ENCODE measurements at places on chromosomes 7 and 10.

GRCh38 chr10:100963826-100964225, 5.5 kb upstream of the SEMA4G start:
- no peak for DNase-seq

GRCh38 chr10:78211561-78212051, 177.9 kb downstream of the RPS24 start:
- peak; percentile 33 for DNase-seq

DNA sequence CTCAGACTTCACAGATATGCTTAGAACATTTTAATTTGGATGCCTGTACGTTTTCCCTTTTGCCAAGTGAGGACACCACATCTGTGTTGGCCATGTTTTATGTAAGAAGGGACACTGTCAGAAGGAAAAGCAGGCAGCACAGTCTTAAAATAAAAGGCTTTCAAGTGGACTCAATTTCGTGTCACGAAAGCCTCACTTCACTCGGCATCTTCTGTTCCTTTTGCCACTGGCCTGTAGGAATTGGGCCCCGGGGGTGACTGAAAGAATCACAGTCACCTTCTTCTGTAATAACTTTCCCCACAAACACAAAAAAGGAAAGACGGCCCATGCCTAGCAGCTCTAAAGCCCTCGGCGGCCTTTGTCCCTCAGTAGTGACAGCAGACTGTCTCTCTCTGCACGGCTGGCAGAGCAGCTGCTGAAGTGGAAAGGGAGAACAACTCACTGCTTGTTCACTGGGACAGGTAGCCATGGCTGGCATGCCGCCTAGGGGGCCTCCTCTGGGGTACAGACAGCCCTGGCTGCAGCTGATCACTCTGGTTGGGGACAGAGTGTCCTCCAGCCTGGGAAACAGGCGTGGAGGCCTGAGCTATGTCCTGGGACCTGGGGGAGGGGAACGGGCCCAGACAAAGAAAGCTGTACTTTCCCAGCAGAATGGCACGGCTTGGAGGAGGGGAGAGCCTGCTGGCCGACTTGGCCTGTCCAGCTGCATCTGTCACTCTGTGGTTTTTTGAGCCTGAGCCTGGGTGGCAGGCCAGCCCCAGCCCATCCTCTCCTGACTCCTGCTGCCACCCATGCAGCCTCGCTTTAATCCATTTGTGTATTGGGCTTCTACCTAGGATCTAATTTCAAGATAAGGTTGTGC, 4.4 kb downstream of the RASSF4 start:
- DNase-seq: no peak

DNA sequence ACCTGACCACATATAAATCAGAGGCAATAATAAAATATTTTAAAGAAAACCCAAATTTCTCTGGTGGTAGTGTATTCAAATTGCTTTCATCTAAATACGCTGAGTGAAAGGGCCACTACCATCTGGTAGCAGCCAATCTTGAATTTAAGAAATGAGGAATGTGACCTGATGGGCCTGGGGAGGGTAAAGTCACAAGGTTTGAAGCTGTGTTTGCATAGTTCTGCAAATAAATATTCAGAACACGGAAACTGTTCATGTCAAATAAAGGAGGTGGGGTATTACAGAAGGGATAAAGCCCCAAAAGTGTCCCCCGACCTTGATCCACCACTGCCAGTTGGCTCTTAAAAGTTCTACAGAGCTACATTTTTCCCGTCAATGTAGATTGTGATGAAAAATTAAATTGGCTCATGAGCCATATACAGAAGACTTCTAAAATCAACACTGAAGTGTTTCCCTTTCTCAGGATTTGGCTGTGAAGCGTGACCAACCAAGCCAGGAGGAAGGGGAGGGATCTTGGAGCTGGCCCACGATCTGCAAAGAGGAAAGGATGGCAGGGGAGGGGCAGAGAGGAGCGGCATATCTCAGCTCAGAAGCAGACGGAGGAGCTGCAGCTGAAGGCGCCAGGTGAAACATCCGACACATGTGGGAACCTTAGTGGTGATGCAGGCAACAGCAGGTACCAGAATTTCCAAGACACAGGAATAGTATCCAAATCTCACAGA, 39.6 kb downstream of the MPP7 start:
- no peak for DNase-seq

DNA sequence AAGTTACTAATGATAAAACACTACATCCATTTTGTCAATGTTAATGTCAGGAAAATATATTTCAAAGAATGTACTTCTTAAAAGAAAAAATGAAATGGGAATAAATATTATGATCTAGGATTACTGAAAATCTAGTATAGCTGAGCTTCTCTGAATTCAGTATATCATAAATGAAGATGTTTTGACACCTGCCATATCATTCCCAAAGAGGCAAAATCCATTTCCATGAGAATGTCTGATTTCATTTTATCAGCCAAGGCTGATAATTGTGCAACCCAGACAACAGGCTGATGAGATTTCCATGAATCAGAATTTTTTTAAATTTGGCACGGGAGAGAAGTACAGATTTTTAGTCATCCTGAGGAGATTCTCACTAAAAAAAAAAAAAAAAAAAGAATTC, 32.5 kb downstream of the ZFAND4 start:
- no peak for DNase-seq

GRCh38 chr10:12735843-12736462, 265.6 kb downstream of the CCDC3 start:
- DNase-seq: no peak

DNA sequence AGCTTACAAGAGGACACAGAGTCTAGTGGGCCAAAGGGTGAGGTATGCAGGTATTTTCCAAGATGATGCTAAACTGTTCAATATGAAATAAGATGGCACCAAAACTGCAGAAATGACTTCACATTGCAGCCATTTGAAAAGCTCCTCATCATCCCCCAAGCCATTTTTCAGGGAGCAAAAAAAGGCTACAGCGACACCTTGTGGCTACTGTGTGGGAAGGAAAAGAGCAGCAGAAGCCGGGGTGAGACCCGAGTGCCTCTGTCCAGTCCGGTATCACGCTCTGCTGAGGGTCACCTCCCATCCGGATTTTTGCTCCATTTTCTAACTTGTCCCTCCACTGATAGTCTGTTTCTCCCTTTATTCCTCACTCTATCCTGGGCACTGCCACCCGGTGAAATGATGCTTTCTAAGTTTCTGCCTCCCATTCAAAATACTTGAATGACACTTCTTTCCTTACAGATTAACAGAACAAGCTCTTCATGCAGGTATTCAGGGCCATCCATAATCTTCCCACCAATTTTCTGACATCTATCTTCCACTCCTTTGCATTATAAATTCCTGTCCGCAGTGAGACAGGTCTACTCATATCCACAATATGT, 220.2 kb downstream of the DGKI start:
- no peak for DNase-seq

DNA sequence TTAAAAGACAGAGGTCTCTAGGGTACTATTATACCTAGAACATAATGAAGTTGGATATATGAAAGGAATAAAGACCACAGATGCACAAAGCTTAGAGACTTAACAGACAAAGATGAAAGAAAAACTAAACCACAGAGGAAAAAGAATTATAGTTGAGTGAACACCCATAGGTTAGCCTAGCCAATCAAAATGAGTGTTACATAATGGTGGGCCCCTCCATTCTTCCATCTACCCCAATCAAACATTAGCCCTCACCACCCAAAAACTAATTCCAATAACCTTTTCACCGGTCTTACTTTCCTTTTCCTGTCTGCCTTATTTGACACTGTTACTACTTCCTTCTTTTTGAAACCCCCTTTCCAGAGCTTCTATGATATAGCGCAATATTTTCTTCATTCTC, 130.1 kb downstream of the ELMO1 start:
- DNase-seq: no peak

DNA sequence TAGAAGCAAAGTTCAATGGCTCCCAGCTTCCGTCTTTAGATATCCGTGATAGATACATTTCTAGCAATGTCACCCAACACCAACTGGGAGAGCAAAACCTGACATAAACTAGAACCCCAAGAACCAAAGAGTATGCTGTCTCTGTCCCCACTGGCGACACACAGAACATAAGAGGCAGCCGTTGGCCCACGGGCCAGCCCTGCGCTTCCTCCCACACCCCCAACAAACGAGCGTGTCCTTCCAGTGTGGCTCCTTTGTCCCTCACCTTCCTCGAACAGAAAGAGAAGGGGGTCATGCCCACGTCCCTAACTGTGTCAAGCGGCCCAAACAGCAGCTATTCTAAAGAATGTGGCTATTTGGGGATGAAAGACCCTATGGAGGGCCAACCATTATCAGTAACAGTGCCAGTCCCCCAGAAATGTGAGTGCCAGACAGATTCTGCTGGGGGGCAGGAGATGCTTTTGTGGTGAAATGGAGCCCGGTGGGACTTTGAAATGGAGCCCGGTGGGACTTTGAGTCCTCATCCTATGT, 171.9 kb downstream of the USP6NL start:
- DNase-seq: no peak

GRCh38 chr7:31747553-31747952, 60.5 kb downstream of the PPP1R17 start:
- DNase-seq: no peak

DNA sequence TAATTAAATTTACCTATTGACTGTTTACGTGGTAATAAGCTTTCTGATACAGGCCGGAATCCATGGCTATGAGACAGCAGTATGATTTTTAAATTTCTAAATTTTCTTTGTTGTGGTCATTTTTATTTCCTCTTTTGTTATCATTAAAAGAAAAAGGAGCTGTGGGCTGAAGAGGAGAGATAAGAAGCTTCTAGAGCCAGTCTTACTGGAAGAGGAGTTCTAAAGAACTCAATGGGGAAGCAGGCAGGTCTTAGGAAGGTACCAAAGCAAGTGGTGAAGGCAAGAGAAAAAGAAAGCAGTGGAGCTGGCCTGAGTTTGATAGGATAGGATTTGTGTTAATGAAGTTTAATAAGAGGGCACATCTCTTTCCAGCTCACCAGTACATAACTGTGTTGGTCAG, 1187.8 kb downstream of the CNTNAP2 start:
- DNase-seq: no peak

DNA sequence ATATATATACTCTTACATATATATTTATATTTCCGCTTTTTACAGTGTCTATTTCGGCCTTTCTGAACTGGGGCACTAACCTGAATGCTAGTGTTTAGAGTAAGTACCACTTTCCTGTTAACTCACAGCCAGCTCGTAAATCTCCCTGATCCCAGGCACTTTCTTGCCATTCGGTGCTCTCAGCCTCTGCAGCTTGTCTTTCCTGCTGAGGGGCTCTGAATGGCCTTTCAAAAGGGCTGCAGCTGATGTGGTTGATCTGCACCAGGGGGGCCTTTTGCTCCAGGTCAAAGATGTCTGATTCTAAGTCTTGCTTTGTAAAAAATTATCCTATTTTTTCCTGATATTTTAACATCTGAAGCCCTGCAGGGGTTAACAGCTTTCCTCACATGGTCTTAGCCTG, 25.5 kb upstream of the HPS1 start:
- DNase-seq: no peak

- DNase-seq: no peak
Observed at GRCh38 chr7:68980011-68980410, 618.3 kb upstream of the AUTS2 start.

DNA sequence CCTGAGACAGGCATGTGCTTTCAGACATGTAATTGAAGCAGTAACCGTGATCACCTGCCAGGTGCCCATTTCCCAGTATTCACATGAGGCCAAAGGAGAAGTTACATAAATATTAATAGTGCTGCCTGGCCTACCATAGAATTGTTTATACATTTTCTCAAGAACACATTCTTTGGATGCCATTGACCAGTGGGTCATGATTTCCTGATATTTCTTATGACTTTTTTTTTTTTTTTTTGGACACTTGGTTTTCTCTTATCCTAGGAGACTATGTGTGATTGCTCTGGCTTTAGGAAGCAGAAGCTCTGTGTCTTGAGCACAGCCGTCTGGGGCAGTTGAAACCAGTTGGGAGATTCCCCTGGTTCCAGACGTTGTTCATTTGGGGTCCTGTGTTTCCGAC, 143.9 kb upstream of the NPS start:
- DNase-seq: peak; percentile 27

- no peak for DNase-seq
Observed at GRCh38 chr10:97512993-97513392, 14.3 kb downstream of the UBTD1 start.

DNA sequence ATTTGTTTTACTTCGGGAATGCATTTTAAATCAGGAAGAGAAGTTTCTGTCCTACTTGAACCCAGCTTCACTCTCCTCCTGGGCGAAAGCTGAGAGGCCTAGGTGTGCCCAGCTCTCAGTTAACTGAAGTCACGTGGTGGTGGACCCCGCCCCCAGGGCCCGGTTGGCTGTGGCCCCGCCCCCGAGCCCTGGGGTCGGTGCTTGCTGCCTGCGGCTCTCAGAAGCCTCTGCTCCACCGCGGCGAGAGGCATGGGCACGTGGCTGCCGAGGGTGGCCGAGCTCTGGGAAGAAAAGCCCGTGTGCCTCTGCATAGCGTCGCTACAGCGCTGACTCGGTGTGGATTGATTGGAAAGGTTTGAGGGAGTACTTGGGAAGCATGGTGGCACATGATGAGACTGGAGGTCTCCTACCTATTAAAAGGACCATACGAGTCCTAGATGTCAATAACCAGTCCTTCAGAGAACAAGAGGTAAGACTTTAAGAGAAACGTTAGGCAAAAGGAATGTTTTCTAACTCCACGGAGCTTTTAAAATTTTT, 34.1 kb downstream of the NET1 start:
- DNase-seq: peak; percentile 55

GRCh38 chr7:155732286-155732685, 80.0 kb downstream of the SHH start:
- no peak for DNase-seq

DNA sequence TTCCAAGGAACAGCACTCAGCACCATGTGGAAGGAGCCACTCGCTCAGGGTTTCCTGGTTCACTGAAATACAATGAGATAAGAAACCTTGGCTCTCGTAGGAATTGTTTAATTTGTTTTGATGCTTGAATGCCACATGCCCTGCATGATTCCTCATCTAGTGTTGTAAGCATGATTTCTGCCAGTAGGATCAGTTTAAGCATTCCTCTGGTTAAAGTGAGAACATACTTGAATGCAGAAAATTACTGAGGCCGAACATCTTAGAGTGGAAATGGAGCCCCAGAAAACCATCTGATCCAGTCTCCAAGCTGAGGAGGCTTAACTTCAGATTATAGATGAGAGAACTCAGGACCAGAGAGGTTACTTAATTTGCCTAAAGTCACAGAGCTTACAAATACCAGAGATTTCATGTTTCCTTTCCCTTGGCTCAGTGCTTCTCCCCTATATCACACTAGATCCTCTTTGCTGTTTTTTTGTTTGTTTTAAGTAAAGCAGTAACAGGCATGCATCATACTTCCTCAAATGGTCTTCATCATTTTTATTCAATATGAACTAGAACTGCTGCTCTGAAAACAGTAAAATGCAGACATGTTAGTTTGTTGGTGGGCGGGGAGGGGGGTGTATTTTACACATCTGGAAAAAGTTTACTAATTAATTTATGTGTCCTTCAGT, 125.1 kb downstream of the ADAM12 start:
- no peak for DNase-seq

GRCh38 chr7:152354061-152354460, 81.7 kb downstream of the KMT2C start:
- DNase-seq: no peak

- no peak for DNase-seq
Observed at GRCh38 chr10:125034675-125035074, 92.8 kb downstream of the ZRANB1 start.
